ENCODE measurements at places on chromosomes 7 and 10. TPM values are rescaled to one million over a fixed set of nuclear protein-coding genes. Genes with fewer than 3 reads are reported as not detected.

CUZD1 gene
- 0.89 TPM for polyA plus RNA-seq

DNA sequence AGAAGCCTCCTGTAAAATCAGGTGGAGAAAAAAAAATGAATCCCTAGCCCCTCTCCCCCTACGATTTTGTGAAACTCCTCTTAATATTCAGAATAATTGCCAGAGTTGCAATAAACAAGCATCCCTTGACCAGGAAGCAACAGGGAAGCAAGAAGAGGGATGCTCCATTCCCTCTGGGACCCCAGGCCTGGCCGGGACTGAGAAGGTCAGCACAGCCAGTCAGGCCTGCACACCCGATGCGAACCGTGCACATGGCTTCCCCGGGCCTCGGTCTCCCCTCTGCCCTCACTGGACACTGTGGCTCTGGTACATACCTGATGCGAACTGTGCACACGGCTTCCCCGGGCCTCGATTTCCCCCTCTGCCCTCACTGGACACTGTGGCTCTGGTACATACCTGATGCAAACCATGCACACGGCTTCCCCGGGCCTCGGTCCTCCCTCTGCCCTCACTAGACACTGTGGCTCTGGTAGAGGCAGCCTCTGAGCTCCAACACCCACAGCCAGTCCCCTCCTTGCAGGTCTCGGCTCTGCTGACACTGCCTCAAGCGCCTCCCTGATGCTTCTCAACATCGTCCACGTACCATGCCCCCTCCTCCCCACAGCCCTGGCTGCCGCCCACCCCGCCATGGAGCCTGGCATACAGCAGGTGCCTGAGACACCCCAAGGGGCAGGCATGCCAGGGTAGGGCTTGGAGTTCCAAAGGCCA, 138.6 kb downstream of the DIP2C start:
- no peak for DNase-seq

CALML3 gene
- not detected for polyA plus RNA-seq

DNA sequence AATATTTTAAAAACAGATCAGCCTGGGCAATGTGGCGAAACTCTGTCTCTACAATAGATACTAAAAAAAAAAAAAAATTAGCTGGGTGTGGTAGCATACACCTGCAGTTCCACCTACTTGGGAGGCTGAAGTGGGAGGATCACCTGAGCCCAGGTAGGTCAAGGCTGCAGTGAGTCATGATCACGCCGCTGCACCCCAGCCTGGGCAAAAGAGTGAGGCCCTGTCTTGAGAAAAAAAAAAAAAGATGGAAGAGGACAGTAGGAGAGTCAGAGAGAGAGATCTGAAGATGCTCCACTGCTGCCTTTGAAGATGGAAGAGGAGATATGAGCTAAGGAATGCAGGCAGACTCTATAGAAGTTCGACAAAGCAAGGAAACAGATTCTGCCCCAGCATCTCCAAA, 181.9 kb downstream of the CALN1 start:
- no peak for DNase-seq

GRCh38 chr7:107090457-107090856, 46.0 kb downstream of the PRKAR2B start:
- DNase-seq: no peak

DNA sequence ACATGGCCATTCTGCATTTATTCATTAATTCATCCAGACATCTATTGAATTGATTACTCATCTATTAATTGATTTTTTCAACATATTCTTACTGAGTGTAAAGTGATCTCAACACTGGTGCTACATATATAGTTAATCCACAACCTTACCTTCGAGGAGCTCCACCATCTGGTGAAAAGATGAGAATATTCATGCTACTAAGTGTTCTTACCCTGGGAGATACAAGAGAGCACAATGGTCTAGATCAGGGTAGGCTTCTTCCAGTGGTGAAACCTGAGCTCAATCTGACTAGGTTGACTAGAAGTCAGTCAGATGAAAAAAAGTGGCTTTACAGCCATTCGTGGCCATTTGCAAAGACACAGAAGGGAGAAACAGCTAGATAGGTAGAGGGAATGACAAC, 507.4 kb downstream of the ANKRD7 start:
- no peak for DNase-seq
